Dermis blood vessel endothelial cell (primary cell): ENCODE measurements at places on chromosomes 16 and 17. TPM values are rescaled to one million over a fixed set of nuclear protein-coding genes. Genes with fewer than 3 reads are reported as not detected.

GRCh38 chr17:48555258-48556228 is 10.6 kb upstream of the HOXB2 start:
- no peak for DNase-seq

GRCh38 chr17:77190576-77190975 is 49.8 kb downstream of the SEC14L1 start:
- DNase-seq = no peak

GRCh38 chr17:17416400-17417360 is 60.1 kb upstream of the MED9 start:
- peak; percentile 90 for DNase-seq

- no peak for DNase-seq
Measured at GRCh38 chr16:74888888-74889287, 96.0 kb downstream of the WDR59 start.

- DNase-seq = peak; percentile 50
Measured at GRCh38 chr17:956905-957304, 22.7 kb downstream of the NXN start.

DNA sequence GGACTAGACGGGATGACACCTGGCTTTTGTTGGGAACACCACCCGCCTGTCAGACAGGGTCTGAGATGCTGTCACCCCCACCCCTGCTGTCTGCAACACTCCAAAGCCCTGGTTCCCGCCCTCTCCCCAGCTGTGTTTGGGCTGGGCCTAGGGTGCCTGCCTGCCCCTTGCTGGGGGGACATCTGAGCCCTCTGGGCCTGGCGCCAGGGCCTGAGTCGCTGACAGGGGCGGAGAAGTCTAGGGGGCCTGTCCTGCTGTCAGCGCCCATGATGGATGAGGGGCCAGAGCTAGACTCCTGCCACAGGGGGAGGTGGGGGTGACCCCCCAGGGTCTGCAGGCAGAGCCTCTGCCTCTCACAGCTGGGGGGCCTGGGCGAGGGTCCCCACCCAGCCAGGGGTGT is 7.6 kb upstream of the PKMYT1 start:
- DNase-seq = no peak

Gene TAC4
- total RNA-seq = not detected in 2 replicates

DNA sequence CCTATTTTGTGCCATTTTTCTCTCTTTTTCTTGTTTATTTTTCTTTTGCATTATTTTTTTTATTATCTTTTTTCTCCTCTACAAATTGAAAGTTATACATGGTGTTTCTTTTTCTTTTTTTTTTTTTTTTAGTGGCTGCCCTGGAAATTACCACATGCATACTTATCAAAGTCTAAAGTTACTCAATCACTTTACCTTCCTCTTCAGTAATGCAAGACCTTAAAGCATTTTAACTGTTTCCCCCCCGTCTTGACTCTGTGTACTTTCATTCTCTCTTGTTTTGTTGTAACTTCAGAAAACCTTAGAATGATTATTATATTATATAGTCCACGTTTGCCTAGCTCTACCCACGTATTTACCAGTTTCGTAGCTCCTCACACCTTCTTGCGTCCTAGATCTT is 33.3 kb upstream of the SMPD3 start:
- no peak for DNase-seq

Gene SERPINF2
- 0.05 and 0.17 TPM in 2 replicates for total RNA-seq

DNA sequence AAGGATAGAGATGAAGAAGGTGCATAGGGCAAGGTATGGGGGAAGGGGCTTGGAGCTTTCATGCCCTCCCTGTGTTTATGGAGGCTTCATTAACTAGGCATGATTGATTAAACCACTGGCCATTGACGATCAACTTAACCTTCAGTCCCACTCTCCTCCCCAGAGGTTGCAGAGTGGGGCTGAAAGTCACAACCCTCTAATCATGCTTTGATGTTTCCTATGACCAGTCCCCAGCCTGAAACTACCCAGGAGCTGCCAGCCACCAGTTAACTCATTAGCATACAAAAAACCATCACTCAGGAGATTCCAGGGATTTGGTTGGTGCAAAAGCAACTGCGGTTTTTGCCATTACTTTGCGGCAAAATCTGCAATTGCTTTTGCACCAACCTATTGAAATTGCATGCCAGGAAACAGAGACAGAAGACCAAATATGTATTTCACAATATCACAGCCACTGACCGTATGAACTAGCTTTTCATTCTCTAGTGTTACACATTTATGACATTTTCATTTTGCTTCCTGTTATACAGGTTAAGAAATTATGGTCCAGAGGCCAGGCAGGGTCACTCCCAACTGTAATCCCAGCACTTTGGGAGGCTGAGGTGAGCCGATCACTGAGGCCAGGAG is 5.4 kb downstream of the GFOD2 start:
- DNase-seq = no peak

- DNase-seq = no peak
Measured at GRCh38 chr17:80981062-80981902, 10.4 kb upstream of the CHMP6 start.

DNA sequence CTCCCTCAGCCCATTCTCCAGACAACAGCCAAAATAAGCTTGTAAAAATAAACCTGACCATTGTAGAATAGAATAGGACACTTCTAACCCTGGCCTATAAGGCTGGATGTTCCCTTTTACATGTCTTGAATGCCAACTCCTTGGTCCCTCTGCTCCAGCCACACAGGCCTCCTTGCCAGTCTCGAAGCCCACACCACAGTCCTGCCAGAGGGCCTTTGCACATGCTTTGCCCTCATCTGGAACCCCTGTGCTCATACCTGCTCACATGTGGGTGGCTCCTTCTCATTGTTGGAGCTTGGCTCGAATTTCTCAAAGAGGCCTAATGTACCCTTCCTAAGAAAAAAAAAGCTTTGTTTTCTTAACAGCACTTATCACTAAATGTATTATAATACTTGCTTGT is 5.4 kb upstream of the SLC12A3 start:
- no peak for DNase-seq

- DNase-seq = no peak
Measured at GRCh38 chr17:3221850-3222249, 14.4 kb downstream of the OR1A1 start.

Gene SULT1A4
- 18.1 and 18.4 TPM in 2 replicates for total RNA-seq

- no peak for DNase-seq
Measured at GRCh38 chr17:71338396-71338795, 782.4 kb upstream of the SOX9 start.

GRCh38 chr17:35377706-35378105 is 4.3 kb upstream of the SLFN11 start:
- no peak for DNase-seq

DNA sequence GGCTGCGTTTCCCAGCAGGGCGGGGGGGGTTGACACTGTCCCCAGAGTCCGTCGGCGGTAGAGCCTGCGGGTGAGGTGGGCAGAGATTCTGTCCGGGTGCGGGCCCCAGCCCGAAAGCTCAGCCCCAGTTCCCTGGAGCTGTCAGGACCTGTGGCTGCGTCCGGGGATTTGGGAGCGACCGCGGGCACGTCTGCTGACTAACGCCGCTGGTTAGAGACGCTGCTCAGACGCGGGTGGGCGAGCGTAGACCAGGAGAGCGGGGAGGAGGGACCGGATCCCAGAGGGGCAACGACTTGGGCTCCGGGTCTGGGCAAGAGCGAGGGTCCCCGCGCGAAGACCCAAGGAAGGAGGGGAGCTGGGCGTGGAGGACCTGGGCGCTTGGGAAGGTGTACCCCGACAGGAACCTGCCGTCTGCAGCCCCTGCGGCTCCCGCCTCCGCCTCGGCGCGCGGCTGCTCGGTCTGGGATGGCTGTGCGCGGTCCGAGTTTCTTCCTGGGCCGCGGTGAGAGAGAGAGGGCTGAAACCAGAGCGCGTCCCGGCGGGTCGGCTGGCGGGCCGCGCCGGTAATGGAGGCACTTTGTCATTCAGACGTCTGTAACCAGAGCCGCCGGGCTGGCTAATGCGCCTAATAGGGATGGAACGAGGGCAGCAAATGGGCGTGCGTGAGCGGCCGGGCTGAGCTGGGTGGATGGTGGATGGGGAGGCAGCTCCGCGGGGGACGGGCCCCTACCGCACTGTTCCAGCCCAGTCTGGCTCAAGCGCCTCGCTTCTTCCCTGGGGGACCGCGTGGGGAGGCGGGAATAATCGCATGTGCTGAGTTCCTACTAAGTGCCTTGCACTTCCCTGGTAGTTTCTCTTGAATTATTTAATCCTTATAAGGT is 2.3 kb downstream of the NGFR start:
- DNase-seq = peak; percentile 11

DNA sequence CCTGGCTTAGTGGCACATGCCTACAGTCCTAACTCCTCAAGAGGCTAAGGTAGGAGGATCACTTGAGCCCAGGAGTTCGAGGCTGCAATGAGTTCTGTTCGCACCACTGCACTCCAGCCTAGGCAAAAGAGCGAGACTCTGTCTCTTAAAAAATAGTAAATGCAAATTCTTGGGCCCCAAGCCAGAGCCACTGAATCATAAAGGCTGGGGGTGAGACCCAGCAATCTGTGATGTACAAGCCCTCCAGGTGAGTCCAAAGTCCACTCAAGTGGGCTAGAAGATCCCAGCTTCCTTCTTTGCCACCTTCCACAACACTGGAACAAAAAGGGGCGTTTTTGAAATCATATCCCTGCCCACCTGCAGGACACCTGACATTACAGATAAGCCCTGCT is 16.9 kb downstream of the TRIM25 start:
- DNase-seq = no peak

DNA sequence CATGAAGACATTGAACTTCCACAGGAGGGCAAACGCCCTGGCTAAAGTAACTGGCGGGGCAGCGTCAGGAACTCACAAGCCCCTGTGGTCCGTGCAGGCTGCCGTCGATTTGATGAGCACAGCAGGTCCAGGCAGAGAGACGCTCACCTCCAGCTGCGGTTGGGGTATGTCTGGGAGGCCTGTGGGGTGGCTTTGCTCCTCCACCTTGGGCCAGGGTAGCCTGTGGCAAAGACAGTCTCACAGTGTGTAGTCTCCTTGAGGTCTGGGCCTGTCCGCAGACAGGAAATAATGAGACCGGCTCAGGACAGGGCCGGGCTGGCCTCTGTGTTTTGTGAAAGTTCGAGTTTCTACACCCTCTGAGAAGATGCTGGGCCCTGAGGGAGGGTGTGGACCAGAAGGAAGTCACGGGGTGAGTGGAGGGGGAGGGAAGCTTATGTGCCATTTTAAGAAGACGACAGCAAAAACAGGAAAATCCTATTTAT is 103.3 kb downstream of the METRNL start:
- DNase-seq = no peak

DNA sequence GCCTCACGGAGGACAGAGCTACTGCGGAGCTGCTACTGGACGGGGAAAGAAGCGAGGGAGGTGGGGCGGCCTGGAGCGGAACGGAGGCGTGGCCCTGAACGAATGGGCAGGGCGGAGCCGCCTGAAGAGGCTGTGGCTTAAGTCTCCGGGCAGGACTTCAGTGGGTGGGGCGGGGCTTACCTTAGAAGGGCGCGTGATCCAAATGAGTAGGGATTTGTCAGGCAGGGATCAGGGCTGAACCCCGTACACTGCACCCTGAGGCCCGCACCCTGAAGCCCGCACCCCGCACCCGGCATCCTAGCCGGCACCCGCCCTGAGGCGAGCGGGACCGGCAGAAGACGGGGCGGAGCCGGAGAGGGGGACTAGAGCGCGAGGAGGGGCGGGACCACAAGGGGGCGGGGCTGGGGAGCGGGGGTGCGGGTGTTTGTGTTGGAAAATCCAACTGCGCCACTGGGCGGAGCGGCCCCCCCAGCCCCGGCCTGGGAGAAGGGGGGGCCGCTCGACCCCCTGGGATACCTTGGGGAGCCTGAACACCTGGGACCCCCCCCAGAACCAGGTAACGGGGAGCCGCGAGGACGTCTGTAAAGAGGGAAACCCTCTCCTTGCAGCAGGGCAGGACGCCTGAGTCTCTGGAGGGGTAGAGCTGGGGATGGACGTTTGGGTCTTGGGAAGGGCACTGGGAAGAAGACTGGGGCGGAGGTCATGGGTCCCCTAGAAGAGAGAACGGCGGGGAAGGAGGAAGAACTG is at the start of gene KDM6B:
Gene KDM6B, plus strand, starts transcription at position 423 of the 747 bp plus-strand sequence. CDS start 11,338 bp downstream, outside the sequence.
- DNase-seq = peak; percentile 94

GRCh38 chr17:45841883-45842525 is 2.7 kb upstream of the SPPL2C start:
- DNase-seq = no peak

DNA sequence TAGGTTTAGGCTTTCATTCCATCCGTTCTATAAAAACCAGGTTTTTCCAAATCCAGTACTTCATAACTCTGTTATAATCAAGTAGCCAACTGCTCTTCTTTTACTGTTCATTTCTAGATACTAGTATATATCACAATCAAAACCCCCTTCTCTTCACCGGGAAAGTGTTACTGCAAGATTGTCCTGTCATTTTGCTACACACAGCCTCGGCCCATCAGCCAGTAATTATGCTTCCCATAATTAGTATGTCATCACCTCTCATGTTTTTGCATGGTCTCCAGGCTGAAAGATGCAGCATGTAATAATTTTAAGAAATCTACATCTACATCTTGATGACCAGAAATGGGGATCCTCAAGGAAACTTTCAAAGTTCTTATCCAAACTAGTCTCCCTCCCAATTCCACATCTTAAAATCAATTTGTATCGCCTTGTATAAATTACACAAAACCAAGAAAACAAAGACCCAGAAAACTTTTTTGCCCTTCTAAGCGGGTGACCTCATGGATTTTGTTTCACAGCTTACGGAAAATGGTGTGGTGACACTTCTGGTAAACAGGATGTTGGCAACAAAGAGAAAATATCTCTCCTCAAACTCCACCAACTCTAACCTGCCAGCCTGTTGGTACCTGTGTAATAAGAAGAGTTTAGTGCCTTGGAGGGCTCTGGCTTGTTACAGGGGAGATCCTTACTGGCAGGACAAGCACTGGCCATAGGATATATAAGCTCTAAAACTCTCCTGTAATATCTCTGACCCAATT is 9.3 kb downstream of the TACO1 start:
- DNase-seq = no peak

DNA sequence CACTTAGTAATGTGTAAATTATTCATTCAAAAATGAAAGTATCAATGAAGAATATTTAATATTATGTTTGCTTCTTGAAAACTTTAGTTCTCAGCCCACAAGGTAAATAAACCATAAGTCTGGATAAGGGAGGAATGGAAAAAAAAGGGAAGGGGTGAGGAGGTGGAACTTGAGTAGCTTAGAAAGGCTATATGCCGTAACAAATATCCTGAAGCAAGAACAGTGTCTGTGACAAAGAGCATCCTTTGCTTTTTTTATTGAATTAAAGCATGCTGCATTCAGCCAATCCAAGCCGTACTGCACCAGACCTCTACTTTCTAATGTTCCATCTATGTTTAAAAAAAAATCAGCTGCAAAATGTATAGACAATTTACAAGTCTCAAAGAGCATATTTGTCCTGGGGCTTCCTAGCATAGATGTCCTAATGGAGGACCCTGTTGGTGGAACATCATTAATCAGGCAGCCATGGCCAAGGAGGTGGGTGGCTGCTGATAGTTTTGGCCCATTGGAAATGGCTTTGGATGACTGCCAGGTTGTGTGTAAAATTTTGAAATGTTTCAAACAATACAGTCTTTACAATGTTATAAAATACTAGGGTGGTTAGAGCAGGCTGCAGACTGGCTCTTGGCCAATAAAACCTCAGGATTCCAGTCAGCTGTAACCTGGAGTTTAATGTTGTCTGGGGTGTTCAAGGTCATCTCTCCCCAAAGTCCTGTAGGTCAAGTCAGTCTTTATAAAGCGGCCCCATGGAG is 895.8 kb upstream of the SOX9 start:
- no peak for DNase-seq
